ENCODE measurements at places on chromosomes 3 and 15.

GRCh38 chr15:65841121-65841930 is 28.0 kb upstream of the RAB11A start:
- no peak for DNase-seq

DNA sequence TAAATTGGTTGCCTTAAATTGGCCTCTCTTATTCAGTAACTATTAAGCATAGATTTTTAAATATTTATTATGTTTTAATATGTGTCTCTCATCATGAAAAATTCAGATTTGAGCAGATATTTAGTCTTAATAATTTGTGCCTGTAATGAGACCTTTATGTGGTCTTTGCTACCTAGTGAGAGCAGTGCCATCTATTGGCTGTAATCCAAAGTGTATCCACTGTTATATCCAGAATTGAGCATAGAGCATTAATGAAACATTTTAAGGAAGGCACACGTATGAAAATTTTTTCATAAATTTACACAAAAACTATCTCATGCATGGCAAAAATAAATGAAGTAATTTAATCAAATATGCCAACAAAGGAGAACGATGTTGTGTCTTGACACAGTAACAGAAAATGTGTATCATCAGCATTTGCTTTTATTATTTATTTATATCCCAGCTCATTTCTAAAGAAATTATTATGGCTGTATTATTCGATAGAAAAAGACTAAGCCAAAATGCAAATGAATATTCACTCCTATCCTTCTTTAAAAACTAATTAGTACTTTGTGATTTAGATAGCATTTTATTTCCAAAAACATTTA is 203.5 kb downstream of the RSRC1 start:
- no peak for DNase-seq

DNA sequence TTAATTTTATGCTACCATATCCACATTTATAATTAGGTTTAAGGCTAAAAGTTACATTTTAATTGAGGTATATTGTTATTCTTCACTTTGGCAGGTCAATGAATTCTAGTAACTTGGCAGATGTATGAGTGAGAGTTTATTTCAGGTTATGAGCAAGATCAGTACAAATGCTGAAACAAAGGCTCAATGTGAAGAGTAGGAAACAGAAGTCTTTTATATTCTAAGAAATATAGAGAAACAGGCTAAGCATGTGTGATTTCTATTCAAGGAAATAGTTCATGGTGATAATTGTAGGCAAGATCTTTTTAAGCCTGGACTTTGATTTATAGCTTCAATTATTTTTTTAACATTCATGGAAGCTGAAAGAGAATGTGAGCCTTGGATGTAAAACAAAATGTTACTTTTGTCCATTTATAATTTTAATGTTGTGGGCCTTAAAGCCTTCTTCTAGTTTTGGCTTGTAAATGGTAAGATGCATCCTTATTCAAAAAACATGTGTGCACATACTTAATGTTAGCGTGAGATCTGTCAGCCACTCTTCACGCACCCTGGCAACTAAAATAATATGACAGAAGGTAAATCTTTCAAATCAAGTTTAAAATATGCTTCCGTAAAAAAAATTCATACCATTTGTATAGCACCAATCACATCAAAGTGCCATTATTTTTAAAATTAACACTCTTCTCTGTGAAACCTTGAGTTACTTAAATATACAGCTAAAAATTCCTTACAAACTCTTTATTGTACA is 22.8 kb upstream of the OSTN start:
- DNase-seq: no peak

GRCh38 chr15:30962079-30962478 is 29.3 kb downstream of the MTMR10 start:
- DNase-seq: no peak

GRCh38 chr3:122077293-122078234 is 22.4 kb downstream of the CD86 start:
- DNase-seq: no peak

DNA sequence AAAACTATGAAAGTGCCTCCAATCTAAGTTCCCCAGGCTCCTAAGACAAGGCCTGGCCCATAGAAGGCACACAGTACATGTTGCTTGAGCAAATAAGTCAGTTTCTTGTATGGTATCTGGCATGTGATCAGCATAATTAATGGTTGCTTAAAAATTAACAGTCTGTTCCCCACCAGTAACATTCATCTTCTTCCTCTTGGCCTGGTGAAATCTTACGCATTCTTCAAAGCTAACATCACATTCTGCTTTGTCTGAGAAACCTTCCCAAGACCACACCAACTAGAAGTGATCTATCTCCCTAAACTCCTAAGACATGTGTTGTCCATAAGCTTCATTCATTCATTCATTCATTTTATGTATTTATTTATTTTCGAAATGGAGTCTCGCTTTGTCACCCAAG is 48.1 kb downstream of the LIPC start:
- DNase-seq: no peak

DNA sequence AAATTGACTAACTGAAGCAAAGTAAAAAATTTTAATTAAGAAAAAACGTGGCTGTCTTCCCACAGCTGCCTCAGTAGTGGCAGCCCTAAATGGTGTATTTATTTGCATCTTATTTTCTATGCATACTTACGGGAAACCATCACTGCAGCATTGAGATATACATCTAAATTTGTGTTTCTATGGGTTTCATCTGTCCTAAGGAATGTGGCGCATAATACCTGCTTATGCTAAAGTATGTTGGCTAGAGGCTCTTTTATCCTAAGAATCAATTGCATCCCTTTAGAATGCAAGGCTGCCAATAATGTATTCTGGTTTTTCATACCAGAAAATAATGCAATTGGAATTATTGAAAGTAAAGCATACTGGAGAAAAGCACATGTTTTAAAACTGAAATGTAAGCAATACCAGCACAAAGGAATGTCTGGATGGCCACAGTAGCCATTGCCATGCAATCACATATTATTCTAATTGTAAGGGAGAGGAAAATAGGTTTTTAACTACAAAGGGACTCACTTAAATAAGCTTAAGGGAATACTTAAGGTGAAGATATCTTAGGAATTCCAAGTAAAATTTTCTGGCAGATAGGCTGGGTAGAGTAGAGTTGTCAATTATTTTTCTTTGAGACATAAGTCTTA is 834.5 kb upstream of the NECTIN3 start:
- DNase-seq: no peak

DNA sequence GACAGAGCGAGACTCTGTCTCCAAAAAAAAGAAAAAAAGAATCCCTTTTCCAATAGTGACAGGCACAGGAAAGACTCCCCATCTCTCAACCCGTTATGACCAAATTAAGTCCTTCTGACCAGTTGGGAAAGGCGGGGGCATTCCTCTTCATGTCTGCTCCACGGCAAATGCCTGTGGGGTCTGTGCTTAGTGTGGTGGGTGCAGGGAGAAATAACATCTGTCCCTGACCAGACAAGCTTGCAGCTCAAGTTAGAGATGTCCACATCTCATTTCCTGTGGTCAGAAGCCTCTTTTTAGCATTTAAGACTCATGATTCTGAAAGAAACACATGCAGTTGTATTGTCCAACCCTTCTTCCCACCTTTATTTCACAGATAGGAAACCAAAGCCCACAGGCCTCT is 16.2 kb downstream of the PLA1A start:
- DNase-seq: no peak

DNA sequence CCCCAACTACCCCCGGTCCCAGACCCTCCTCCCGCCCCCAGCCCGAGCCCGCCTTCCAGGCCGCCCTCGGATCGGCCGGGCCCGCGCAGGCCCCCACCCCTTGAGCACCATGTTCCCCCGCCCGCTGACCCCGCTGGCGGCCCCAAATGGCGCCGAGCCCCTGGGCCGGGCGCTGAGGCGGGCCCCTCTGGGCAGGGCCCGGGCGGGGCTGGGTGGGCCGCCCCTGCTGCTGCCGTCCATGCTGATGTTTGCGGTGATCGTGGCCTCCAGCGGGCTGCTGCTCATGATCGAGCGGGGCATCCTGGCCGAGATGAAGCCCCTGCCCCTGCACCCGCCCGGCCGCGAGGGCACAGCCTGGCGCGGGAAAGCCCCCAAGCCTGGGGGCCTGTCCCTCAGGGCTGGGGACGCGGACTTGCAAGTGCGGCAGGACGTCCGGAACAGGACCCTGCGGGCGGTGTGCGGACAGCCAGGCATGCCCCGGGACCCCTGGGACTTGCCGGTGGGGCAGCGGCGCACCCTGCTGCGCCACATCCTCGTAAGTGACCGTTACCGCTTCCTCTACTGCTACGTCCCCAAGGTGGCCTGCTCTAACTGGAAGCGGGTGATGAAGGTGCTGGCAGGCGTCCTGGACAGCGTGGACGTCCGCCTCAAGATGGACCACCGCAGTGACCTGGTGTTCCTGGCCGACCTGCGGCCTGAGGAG is 472 bp downstream of the CHST14 start:
- no peak for DNase-seq

DNA sequence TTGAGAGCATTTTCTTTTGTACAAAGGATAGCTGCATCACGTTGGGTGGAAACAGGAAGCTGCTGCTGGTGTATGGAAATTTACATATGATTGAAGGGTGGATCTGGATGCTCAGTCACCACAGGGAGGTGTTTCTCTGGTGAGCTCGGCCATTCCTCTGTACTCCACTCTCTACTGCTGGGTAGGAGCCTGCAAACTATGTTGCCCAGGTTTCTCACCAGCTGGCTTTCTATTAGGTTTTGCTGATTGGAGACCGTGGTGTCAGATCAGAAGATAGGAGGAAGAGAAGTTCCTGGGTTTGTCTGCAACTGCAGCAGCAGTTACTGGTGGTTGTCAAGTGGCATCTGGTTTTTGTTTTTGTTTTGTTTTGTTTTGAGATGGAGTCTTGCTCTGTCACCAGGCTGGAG is 61.7 kb downstream of the TAMM41 start:
- DNase-seq: no peak

- DNase-seq: no peak
Measured at GRCh38 chr3:153162513-153163392, 727 bp downstream of the RAP2B start.

GRCh38 chr3:152589644-152590043 is 245.3 kb upstream of the P2RY1 start:
- DNase-seq: no peak

GRCh38 chr15:79376383-79376782 is 55.8 kb upstream of the MINAR1 start:
- DNase-seq: no peak

- DNase-seq: no peak
Measured at GRCh38 chr15:92733934-92734521, 78.5 kb upstream of the FAM174B start.

DNA sequence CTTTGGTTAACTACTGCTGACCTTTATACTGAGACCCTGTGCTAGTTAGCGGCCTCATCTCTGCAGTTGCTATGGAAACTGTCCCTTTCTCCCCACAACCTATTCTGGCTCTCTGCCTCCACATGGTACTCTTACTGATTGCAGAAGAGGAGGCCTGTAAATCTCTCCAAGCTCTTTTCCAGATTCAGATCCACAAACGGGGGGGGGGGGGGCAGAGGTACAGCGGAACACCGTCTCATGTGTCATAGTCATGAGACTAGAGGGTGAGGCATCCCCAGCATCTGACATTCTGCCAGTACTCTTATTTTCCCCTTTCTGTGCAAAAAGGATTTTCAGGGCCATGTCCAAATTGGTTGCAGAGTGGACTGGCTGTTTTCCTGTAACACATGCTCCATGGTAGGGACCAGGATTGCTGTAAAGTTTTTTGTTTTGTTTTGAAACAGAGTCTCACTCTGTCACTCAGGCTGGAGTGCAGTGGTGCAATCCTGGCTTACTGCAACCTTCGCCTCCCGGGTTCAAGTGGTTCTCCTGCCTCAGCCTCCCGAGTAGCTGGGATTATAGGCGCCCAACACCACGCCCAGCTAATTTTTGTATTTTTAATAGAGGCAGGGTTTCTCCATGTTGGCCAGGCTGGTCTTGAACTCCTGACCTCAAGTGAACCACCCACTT is 8.3 kb upstream of the MAP1A start:
- no peak for DNase-seq

- DNase-seq: no peak
Measured at GRCh38 chr3:59006634-59007517, 42.9 kb downstream of the CFAP20DC start.

DNA sequence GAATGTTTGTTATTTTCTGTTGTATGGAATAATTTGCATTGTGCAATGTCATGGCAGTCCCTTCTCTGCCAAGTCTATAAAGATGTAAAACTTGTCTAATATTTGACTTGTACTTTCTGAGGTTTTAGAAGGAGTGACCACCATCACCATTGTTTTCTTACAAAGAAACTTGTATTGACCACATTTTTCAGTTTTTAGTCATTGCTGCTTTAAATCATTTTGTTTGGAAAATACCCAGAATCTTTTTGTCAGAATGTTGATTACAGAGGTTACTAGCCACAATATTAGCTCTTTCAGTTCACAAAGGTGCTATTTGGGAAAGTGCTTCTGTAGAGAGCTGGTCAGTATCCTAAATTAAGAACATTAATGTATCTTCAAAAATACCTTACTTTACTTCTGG is 532.4 kb upstream of the GBE1 start:
- DNase-seq: no peak

GRCh38 chr15:90957031-90957790 is 2.5 kb downstream of the RCCD1 start:
- DNase-seq: no peak

DNA sequence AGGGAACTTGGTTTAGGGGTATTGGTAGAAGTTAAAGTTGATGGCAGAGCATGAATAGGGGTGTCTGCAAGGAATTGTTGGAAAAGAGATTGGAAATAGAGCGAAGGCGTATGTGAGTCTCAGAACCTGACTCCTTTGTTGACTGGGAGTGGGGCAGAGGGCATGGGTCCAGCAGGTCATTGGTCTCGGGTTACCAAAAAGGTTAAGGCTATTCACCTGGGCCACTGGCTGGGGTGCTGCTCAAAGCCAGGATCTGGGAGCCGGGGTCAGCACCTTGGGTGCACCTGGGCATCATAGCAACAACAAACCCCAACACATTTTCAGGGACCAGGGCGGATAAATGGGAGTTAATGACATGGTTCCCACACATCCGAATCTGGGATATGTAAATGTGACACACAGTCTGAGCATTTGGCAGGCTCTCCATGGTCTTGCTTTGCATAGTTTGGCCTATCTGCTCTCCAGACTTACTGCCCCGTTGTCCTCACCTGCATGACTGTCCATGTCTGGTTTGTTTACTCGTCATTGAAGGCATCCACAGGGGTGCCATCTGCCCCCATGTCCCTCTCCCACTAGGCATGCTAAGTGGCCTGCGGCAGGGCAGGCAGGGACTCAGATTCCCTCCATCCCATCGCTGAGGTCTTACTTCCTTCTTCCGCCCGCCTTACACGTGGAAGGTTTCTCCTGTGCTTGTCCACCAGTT is 10.1 kb downstream of the KLF13 start:
- no peak for DNase-seq

DNA sequence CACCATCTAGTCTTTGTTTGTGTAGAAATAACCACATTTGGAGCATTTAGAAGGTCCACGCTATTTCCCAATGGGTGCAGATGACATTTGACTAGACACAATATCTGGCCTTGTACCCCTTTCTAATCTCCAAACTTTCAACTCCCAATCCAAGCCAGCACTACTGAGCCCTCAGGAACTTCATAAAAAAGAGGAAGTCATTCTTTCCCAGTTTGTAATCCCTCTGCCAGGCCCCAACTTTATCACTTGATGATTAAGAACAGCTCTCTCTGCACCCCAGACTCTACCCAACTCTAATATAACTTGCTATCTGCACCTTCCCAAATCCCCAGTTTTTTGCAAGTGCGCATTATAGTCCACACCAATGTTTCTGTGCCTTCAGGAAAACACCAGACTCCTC is 170.2 kb downstream of the KCNMB2 start:
- DNase-seq: no peak

GRCh38 chr3:38347421-38348200 is 1.0 kb downstream of the XYLB start:
- DNase-seq: no peak
